Activated T-helper 9 cell treated with anti-CD3 and anti-CD28 coated beads, Interleukin-2, amount 50 U/mL, for 16 hours (primary cell): ENCODE measurements at places on chromosomes 2 and 18.

GRCh38 chr2:8271461-8271860, 410.4 kb upstream of the ID2 start:
- no peak for DNase-seq

- DNase-seq, result no peak
Measured at GRCh38 chr2:20578895-20579825, 71.7 kb downstream of the HS1BP3 start.

DNA sequence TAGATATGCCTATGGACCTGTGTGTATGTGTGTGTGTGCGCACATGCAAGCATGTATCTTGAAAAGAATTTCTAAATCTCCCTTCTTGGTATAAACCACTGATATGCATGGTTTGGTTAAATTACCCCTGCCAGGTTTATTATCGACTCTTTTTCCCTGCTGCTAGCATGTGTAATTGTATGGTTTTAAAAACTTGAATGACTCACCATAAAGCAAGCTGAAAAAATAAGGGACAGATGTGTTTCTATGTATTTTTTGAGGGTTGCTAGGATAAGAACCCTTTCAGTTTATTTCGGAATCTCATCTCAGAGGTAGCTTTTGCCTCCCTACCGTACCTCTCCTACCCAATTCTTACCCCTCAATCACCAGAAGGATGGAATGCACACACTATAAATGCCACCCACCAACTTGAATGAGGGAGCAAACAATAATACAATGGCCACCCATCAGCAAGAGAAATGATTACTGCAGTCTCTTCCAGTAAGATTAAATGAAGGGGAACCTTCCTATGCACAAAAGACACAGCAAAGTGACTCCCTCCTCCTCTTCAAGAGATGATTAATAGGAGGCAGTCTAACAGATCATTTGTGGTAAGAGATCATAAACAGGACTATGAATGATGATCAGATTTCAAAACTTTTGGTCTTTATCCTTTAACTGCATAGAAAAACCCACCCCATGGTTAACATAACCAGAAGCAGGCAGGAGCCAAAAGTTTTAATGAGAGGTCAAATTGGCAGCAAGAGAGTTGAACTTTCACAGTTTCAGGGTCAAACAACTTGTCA, 357.2 kb downstream of the SATB2 start:
- DNase-seq, result no peak

DNA sequence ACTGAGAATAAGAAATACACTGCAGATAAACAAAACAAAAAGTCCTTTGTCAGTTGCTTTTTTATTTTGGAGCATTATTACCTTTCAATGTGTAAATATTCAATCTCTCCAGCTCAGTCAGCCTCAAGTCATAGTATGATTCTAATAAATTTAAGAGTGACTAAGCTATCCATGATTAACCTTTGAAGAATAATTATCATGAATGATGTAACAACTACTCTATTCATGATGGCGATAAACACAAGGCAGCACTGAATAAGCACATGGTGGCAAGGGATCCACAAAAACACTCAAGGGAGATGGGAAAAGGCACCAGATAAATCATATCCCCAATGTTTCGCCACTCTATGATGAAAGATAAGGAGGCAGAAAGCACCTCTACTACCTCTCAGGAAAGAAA, 67.0 kb downstream of the MAP4K3 start:
- no peak for DNase-seq
